ENCODE measurements at places on chromosomes 5 and 9.

DNA sequence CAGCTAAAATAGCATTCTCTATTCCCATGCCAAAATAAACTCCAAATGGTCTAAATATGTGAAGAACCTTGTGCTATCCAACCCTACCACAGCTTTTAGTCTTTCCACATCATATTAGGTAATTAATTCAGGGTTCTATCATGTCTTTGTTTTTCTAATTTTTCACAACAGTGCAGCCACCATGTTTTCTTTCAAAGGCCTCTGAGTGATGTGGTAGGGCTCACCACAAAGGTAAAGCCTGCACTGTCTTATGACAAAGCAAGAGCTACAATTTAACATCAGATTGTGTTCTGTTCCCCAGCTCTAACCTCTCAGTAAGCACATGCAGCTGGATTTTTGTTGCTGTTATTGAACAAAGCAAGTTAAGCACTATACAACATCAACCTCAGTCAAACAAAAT is 52.4 kb downstream of the MEF2C start:
- no peak for DNase-seq
- H3K27me3 ChIP-seq = no peaks in the 10 kb centered on the region
- no peaks in the 10 kb centered on the region for H3K36me3 ChIP-seq
- H3K4me3 ChIP-seq = no peak overlapping the region

DNA sequence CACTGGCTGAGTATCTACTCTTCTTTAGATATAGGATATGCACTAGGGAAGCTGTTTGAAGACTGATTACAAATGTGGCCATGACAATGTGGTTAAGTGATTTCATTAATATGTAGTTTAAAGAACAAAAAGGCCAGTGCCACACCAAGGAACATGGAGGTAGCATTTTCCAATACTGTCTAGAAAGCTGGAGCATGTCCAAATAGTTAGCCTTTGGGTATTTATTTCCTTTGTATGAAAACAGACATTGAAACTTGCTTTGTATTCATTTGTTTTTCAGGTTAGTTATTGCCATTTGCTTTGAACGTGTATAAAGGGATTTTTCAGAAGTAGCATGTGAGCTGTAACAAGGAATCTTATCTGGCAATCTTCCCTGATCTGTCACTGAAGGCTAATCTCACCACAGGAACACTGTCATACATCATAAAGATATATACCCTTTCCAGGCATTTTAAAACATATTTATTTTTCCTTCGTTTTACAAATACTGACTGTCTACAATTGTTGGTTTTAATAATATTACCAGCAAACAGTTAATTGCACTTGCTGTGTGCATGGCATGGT is 93.4 kb downstream of the PLPPR1 start:
- H3K4me1 ChIP-seq = no peaks in the 10 kb centered on the region
- H3K4me3 ChIP-seq = no peak overlapping the region
- no peak for DNase-seq
- H3K36me3 ChIP-seq = no peaks in the 10 kb centered on the region

DNA sequence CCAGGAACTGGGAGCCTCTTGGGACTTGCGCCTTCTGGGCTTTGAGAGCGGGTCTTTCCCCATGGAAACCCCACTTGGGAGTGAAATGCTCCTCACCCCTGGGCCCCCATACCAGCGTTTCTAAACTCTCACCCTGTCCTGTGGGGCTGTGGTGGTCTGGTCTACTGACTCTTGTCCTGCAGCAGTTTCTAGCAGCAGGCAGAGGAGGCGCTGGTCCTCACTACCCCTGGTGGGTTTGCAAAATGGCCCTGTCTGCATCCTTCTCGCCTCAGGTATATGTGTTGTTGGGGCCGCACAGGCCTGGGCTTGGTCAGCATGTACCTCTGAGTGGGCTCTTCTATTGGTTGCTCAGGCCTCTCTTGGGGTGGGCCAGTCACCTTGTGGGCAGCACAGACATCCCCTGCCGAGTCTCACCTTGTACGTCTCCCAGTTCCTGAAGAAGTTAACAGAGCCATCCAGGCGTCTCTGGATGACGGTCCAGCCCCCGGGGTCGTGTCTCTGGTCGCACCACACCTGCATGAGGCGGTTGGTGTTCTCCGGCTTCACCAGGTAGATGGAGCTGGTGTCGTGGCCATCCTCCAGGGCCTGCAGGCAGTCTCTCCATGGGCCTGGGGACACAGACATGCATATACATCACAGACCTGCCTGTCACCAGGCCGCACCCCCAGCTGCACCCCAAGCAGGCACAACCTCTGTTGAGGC is 29.0 kb downstream of the ANGPTL2 start:
- no peaks in the 10 kb centered on the region for H3K36me3 ChIP-seq
- H3K4me1 ChIP-seq = no peaks in the 10 kb centered on the region
- no peak overlapping the region for H3K27ac ChIP-seq
- no peak overlapping the region for H3K4me3 ChIP-seq

- no peaks in the 10 kb centered on the region for H3K27me3 ChIP-seq
- H3K27ac ChIP-seq = no peak overlapping the region
- no peak for DNase-seq
- H3K4me1 ChIP-seq = no peaks in the 10 kb centered on the region
Measured at GRCh38 chr5:50564079-50564478, 102.4 kb upstream of the PARP8 start.

GRCh38 chr5:100464418-100464817 is 70.8 kb upstream of the FAM174A start:
- no peak overlapping the region for H3K27ac ChIP-seq
- H3K4me3 ChIP-seq = no peak overlapping the region
- no peaks in the 10 kb centered on the region for H3K27me3 ChIP-seq

DNA sequence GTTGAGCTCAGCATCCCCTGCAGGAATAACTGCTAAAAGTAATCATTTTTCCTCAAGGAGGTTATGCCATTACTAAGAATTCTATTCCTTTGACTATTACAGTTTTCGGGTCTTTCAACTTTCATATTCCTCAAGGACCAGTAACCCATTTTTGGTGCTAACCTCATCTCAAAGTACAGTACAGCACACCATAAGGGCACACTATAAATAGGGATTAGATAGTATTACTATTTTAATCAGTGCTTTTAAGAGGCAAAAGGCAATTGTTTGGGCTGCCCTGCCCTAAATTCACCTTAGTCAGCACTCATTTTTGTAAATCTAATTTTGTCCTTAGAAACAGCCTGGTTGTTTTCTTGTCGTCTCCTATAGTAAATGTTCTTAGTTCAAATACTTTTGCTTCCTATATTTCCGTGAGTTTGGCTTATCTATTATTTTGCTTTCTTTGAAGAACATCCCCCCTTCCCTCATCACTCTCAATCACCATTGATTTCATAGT is 13.6 kb upstream of the GARNL3 start:
- H3K27ac ChIP-seq = no peak overlapping the region
- H3K36me3 ChIP-seq = no peaks in the 10 kb centered on the region
- H3K27me3 ChIP-seq = no peaks in the 10 kb centered on the region
- DNase-seq = no peak
- H3K4me1 ChIP-seq = no peaks in the 10 kb centered on the region
